Esophagus squamous epithelium (tissue), 5 donors: ENCODE measurements at places on chromosomes 16 and 17.

DNA sequence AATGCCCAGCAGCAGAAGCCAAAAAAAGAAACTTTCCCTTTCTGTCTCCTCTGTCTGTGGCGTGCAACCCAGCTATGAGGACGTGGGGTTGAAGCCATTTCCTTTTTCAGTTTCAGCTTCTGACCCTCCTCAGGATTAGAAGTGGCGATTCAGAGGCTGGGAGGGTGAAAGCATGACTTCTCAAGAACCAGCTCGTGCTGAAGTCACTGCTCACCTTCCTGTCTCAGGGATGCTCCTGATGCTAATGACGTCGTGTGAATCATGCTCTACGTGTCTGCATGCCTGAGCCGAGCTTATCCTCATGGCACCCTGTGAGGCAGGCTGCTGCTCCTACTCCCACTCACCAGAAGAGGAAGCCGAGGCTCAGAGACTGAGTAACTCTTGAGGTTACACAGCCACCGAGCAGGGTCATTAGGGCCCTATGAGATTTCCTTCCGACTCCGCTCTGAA, 5.7 kb upstream of the LPO start:
- DNase-seq, result no peak

- DNase-seq, result no peak
Observed at GRCh38 chr17:57373048-57373447, 116.7 kb downstream of the MSI2 start.

DNA sequence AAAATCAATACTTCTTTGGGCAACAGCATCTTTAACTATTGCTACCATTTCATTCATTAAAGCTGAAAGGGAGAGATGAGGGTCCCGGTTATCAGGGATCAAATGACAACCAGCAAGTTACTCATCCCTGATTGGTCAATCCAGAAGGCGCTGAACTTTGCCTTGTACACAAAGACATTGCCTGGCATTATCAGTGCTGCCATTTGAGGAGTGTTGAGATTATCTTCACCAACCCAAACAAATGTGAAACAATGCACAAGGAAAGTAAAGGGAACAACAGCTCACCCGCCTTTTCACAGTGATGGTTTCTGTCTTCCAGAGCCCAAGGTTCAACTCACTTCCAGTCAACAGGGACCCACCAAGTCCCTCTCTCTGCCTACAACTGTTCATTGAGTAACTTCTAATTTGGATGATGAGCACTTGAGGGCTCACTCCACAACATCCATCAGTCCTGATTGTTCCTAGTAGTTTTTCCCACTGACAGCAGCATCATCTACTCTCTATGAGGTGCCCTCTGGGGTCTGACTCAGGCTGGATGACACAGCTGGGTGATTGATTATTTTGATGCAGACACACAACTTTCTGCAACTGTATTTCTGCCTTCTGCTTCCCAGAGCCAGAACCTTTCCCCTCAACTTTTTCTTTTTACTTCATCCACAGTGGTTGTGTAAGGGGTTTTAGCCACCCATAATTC, 32.0 kb downstream of the LYRM9 start:
- DNase-seq, result no peak

DNA sequence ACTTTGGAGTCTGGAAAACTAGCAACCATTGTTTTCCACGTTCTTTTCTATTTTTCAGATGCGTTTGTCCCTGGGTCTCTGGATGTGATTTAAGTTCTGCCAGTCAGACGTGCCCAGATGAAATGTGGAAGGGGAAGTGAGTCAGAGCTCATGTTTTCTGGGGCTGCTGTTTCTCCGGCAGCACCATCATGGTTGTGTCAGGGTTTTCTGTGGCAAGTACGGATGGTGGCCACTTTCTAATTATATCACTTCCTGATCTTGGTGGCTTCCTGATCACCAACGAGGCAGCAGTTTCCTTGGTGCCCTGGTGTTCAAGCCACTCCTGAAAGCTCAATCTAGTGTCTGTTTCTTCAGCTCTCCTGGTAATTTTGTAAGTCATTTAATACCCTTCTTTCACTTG, 31.4 kb upstream of the PMFBP1 start:
- no peak for DNase-seq

DNA sequence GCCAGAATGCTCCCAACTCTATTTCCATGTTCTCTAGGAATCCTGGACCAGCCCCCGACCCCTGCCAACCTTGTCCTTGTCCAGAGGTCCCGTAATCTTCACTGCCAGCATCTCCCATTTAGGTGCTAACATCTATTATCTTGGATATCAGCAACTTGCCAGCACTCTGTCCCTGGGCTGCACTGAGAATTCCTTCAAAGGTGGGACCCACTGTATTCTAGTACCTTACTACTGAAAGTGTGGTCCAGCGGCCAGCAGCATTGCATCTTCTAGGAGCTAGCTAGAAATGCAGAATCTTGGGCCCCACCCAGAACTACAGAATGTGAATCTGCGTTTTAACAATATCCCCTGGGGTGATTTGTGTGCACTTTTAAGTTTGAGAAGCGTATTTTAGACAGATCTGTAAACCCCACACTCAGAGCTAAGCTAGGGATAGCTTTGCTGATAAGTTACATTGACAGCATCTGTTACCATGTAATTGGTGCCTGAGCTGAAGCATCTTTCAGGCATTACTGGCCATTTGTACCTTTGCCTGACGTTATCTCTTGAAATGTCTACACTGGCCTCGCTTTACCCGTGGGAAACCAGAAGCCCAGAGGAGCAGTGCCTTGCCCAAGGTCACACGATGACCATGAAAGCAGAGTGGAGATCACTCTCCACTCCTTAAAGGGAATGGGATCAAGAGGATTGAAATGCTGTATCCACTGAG, 8.3 kb downstream of the ABAT start:
- DNase-seq, result no peak

DNA sequence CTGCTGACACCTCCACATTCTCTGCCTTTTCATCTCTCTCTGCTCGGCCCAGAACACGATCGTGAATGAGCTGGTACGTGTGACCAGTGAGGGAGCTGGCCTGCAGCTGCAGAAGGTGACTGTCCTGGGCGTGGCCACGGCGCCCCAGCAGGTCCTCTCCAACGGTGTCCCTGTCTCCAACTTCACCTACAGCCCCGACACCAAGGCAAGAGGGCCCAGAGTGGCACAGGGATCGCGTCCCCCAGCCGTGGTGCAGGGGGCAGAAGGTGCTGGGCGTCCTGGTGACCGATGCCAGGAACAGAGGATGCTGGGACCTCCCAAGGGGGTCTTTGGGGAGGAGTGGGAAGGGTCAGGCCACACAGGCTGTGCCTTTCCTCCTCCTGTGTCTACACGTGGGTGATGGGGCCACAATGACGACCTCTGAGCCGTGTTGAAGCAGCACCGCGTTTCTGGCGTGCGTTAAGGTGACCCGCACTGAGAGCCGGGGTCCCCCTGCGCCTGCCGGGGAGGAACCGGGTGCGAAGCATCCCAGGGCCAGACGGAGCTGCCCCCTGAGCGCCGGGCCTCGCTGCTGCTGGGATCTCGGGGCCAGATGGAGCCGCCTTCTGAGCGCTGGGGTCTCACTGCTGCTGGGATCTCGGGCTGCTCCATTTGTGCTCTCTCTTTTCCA, 17.4 kb downstream of the GAA start:
- no peak for DNase-seq

DNA sequence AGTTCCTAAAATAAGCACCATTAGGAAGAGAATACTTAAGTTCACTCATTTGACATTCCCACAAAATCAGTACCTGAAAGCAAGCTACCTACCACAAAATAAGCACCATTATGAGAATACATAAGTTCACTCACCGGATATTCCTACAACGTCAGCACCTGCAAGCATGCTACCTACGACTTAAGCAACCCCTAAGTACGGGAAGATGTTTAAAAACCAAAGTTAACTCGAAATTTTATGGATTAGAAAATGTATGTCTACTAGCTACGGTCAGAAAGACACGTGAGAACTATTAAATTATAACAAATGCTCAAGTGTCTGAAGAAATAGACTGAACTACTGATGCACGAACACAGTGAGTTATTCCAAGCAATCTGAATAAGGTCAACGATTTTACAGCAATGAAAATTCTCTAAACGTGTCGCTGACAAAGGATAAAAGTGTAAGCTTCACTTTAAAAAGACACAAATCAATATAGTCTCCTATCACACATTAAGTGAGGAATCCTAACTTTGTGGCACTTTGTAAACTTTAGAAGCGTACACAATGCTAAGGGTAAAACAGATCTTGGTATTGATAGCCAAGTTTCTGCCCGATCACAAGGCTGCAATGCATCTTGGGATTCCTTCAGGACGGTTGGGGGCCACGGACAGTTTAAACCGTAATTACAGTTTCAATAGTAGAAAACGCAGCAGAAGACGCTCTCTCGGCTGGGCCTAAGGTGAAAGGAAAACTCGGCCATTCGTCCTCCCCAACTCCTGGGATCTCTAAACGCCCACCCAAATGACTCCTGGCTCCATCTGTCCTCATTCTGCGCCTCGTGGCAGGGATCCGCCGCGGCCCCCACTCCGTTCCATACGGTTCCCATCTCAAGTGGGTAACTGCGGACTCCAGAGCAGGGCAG, 1.3 kb downstream of the GSPT1 start:
- no peak for DNase-seq

- DNase-seq, result no peak
Observed at GRCh38 chr17:62125307-62125706, 60.2 kb upstream of the MED13 start.

- DNase-seq, result no peak
Observed at GRCh38 chr17:63519116-63519881, 3.9 kb upstream of the KCNH6 start.

- no peak for DNase-seq
Observed at GRCh38 chr16:60459463-60459862, 1576.8 kb downstream of the CDH8 start.

GRCh38 chr17:57687642-57688041, 57.5 kb downstream of the CCDC182 start:
- DNase-seq, result no peak

GRCh38 chr17:20266806-20267458, 200.4 kb downstream of the LGALS9B start:
- no peak for DNase-seq

DNA sequence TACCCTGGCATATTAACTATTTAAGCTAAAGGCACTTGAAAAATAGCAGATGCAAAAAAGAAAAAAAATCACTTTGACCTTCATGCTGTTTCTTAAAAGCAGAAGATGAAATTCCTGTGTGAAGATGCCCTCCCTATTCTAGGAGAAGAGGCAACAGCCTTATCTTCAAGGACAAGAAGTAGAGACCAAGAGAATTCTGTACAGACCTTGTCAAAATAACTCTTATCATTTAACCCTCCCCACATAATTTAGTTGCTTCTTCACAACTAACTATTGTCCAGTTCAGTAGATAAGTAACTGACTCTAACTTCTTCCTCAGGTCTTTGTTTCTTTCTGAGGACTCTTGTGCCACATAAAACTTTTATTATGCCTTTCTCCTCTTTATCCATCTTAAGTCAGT, 72.0 kb upstream of the MARCHF10 start:
- DNase-seq, result no peak

GRCh38 chr16:57186872-57187854, 1.0 kb downstream of the RSPRY1 start:
- no peak for DNase-seq

GRCh38 chr17:51820252-51820651, 338.3 kb downstream of the CA10 start:
- no peak for DNase-seq

DNA sequence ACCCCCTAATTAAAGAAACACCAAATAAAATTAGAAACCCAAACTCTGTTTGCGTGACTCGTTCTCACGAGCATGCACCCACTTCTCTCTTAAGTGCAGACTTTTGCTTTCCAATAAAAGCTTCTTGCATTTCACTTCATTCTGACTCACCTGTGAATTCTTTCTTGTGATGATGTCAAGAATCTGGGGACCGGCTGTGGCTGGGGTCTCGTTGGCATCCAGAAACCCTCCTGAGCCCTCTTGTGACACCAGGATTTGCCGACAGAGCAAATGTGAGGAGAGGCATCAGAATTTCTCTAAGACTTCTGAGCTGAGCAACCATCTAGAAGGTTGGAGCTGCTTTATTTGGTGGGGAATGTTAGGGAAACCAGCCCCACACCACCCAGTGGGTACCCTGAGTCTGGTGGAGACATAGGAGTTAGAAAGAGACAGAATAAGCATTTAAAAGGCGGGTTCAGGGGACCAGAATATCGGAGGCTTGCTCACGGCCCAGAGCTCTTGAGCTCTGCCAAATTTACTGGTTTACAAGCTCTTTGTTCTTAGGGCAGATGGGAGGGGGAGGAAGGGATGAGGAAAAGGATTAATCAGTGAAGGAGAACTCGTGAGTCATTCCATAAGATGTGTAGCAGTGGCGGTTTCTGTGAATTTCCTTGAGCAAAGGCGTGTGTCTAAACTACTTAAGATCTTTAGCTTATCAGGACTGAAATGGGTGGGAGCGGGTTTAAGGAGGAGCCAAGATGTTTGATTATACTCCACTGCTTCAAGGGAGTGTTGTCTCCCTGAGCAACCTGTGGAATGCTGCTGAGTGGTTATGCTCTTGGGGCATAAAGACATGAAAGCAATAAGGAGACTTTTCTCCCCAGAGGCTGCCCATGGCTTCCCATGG, 24.2 kb upstream of the TMC5 start:
- DNase-seq, result no peak

DNA sequence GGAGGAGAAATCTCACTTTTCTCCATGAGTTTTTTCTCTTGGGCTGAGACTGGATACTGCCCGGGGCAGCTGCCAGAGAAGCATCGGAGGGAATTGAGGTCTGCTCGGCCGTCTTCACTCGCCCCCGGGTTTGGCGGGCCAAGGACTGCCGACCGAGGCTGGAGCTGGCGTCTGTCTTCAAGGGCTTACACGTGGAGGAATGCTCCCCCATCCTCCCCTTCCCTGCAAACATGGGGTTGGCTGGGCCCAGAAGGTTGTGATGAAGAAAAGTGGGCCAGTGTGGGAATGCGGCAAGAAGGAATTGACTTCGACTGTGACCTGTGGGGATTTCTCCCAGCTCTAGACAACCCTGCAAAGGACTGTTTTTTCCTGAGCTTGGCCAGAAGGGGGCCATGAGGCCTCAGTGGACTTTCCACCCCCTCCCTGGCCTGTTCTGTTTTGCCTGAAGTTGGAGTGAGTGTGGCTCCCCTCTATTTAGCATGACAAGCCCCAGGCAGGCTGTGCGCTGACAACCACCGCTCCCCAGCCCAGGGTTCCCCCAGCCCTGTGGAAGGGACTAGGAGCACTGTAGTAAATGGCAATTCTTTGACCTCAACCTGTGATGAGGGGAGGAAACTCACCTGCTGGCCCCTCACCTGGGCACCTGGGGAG, 19.1 kb downstream of the NGFR start:
- DNase-seq, result no peak

DNA sequence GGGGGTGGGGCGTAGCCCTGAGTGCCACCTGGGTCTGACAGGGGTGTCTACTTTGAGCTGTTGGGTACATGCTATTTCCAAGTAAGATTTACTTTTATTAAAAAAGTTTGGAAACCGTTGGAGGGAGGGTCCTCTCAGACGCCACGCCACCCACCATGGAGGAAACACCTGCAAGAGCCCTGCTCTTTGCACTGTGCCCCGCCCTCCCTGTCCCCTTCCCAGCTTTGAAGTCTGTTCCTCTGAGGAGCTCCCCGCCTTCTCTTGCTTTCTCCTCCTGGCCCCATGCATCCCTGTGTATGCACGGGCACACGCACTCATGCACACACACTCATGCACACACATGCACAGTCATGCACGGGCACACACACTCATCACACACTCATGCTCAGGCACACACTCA, 15.5 kb downstream of the ADGRG1 start:
- no peak for DNase-seq

GRCh38 chr16:66961065-66961744, at the start of gene CES3:
Gene CES3 (plus strand): TSS chr16:66961266. CDS start chr16:66961308, 42 bp downstream.
- no peak for DNase-seq

- no peak for DNase-seq
Observed at GRCh38 chr17:35167666-35168065, 20.0 kb downstream of the UNC45B start.

GRCh38 chr16:54289242-54289944, 2.8 kb upstream of the IRX3 start:
- no peak for DNase-seq

GRCh38 chr17:2965621-2966595, 97.5 kb downstream of the OR1D5 start:
- no peak for DNase-seq
